ENCODE measurements at places on chromosomes 11 and 22. TPM values are rescaled to one million over a fixed set of nuclear protein-coding genes. Genes with fewer than 3 reads are reported as not detected.

DNA sequence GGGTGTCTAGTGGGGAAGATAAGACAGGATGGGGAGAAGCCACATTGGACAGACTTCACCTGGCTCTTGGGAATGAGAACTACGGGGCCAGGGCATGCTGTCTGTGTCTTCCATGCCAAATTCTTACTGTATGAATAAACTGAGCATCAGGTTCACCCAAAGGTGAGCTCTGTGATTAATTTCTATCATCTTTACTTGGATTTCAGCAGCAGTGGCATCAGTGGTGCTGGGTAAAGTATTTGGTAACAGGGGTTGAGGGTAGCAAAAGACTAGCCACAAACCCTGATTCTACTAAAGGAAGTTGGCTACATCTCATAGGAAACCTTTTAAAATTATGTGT, 38.8 kb downstream of the IRAG1 start:
- H3K27me3 ChIP-seq, result no peaks in the 10 kb centered on the region
- no peak for DNase-seq
- peaks cover 72% of the 10 kb centered on the region for H3K4me1 ChIP-seq
- H3K36me3 ChIP-seq, result no peaks in the 10 kb centered on the region

DNA sequence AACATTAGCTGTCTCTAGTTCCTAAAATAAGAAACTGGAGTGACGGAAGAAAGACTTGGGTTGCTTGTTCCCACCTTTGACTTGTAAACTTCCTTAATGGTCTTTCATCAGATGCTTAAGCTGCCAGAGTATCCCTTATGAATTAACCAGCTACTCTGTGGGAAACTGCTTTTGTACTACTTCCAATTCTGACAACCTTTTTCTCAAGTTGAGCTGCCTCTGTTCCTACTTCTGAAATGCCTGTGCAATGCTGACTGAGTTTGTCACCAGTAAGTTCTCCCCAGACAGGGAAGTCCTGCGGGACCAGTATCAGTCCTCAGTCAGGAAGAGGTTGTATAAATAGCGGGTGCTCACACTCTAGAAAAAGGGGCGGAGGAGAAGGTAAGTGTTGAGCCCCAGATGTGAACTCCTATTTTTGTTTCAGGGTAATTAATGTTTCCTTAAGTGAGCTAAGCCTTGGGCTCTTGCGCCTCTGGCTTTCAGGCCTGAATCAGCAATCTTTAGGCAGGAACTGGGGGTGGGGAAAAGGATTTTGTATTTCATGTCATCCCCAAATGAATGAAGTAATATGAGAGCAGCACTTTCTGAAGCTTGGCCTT, 67.2 kb downstream of the CECR2 start:
- peaks cover 29% of the 10 kb centered on the region for H3K4me1 ChIP-seq
- no peaks in the 10 kb centered on the region for H3K36me3 ChIP-seq
- no peak for DNase-seq

Gene CARNS1
- total RNA-seq, result 4.8 TPM

Gene SUSD2
- total RNA-seq, result 1.5 TPM

GRCh38 chr11:101987370-101987769, 59.9 kb upstream of the CFAP300 start:
- H3K27me3 ChIP-seq, result no peaks in the 10 kb centered on the region
- no peak overlapping the region for H3K4me3 ChIP-seq
- H3K36me3 ChIP-seq, result no peaks in the 10 kb centered on the region
- no peak overlapping the region for H3K27ac ChIP-seq
- H3K4me1 ChIP-seq, result no peaks in the 10 kb centered on the region

DNA sequence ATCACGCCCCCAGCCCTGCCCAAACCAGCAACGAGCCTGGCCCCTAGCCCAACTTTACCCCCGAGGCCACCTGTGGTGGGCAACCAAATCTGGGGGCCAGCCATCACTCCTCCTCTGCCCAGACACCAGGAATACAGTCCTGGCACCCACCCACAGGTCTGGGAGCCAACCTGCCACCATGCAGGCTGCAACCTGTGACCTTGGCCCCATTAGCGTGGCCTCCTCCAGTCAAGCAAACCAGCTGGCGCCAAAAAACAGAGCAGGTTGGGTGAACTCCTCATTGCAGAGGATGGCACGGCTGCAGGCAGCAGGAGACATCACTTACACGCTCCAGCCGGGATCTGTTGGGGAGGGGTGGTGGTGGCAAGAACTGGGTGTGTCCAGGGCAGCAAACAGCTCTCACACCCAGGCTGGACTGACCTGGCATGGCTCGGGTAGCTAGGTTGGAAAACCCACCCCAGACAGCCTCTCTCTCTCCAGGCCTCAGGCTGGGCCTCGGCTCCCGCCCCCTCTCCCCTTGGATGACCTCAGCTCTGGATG, 65.5 kb upstream of the TCF20 start:
- no peaks in the 10 kb centered on the region for H3K36me3 ChIP-seq
- no peaks in the 10 kb centered on the region for H3K27me3 ChIP-seq
- DNase-seq, result no peak
- no peak overlapping the region for H3K27ac ChIP-seq
- H3K4me1 ChIP-seq, result no peaks in the 10 kb centered on the region

- peak overlapping the region; percentile 98 for H3K27ac ChIP-seq
- H3K4me3 ChIP-seq, result peak overlapping the region; percentile 93
- H3K27me3 ChIP-seq, result no peaks in the 10 kb centered on the region
- peak; percentile 60 for DNase-seq
- H3K4me1 ChIP-seq, result peaks cover 10% of the 10 kb centered on the region
Measured at GRCh38 chr22:40044870-40045834, 50.4 kb downstream of the FAM83F start.

Gene SERPING1
- 344 TPM for total RNA-seq

- H3K27me3 ChIP-seq, result peaks cover 15% of the 10 kb centered on the region
- DNase-seq, result no peak
- no peak overlapping the region for H3K4me3 ChIP-seq
Measured at GRCh38 chr11:13776134-13776815, 107.8 kb downstream of the FAR1 start.

- H3K4me1 ChIP-seq, result peaks cover 12% of the 10 kb centered on the region
- no peak for DNase-seq
- no peak overlapping the region for H3K4me3 ChIP-seq
- no peaks in the 10 kb centered on the region for H3K27me3 ChIP-seq
Measured at GRCh38 chr22:24209687-24210086, 28.4 kb downstream of the SUSD2 start.

Gene SLC22A9
- total RNA-seq, result not detected

Gene LARGE2
- total RNA-seq, result not detected

- DNase-seq, result no peak
- no peak overlapping the region for H3K4me3 ChIP-seq
- peaks cover 22% of the 10 kb centered on the region for H3K4me1 ChIP-seq
- H3K27me3 ChIP-seq, result no peaks in the 10 kb centered on the region
Measured at GRCh38 chr11:8760896-8761295, 78.3 kb downstream of the RPL27A start.

Gene TSPAN18
- total RNA-seq, result 90.6 TPM

- H3K27me3 ChIP-seq, result no peaks in the 10 kb centered on the region
- no peak overlapping the region for H3K4me3 ChIP-seq
- no peaks in the 10 kb centered on the region for H3K36me3 ChIP-seq
- H3K4me1 ChIP-seq, result peaks cover 56% of the 10 kb centered on the region
- no peak overlapping the region for H3K27ac ChIP-seq
- no peak for DNase-seq
Measured at GRCh38 chr11:61164606-61165424, 3.6 kb upstream of the VPS37C start.

DNA sequence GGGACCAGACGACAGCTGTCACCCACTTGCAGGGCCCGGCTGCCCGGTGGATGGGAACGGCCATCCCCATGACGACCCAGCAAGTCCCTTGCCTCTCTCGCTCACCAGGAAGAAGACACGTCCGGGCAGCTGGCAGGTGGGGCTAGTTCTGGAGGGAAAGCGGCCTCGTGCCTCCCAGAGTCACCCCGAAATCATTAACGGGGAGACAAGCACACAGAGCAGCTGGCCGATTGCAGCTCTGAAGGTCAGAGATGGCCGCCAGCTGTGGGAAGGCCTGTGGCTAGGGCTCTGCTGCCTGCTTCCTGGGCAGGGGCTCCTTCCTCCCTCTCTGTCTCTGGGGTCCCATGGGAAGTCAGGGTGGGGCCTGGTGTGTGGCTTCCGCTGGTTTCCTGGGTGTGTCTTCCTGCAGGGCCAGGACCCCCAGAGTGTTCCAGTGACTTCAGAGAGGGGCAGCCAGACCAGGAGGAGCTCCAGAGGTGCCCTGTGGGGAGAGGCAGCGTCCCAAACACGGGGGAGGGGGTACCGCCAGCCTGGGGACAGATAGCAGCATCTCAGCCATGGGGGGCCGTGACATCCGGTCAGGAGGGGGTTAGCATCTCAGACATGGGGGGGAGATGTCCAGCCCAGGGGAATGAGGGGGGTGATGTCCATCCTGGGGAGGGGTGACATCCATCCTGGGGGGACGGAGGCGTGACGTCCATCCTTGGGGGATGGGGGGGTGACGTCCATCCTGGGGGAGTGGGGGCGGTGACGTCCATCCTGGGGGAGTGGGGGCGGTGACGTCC, 114.9 kb downstream of the KCNQ1 start:
- DNase-seq, result no peak
- no peaks in the 10 kb centered on the region for H3K4me1 ChIP-seq
- no peaks in the 10 kb centered on the region for H3K27me3 ChIP-seq
- no peak overlapping the region for H3K27ac ChIP-seq

DNA sequence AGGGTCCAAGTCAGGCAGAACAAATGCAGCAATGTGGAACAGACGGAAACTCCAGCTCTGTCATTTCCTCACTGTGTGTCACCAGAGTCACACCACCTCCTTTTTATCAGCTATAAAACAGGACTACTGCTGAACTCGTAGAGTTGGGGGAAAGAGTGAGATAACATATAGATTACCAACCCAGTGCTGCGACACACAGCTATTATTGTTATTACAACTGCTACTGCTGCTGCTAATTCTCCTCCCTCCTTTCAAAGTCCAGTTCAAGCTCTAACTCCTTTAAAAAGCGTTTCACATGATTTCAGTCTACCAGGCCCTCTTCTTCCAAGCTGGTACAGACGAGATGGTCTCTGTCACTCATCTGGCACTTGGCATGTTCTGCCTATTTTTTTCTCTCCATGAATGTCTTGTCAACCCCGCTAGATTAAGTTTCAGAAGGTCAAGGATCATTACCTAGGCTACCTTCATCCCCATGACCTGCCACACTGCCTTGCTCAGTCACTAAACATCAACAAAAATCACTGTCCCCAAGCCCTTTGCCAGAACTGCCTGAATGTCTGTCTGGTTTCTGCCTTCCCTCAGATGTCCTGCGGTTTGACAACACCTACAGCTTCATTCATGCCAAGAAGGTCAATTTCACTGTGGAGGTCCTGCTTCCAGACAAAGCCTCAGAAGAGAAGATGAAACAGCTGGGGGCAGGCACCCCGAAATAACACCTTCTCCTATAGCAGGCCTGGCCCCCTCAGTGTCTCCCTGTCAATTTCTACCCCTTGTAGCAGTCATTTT, 3.7 kb upstream of the MTFP1 start:
- DNase-seq, result no peak
- no peak overlapping the region for H3K27ac ChIP-seq
- no peaks in the 10 kb centered on the region for H3K27me3 ChIP-seq
- H3K4me3 ChIP-seq, result no peak overlapping the region
- H3K36me3 ChIP-seq, result no peaks in the 10 kb centered on the region

Gene NRGN
- 3.3 TPM for total RNA-seq
